ENCODE measurements at places on chromosomes 3 and 15.

DNA sequence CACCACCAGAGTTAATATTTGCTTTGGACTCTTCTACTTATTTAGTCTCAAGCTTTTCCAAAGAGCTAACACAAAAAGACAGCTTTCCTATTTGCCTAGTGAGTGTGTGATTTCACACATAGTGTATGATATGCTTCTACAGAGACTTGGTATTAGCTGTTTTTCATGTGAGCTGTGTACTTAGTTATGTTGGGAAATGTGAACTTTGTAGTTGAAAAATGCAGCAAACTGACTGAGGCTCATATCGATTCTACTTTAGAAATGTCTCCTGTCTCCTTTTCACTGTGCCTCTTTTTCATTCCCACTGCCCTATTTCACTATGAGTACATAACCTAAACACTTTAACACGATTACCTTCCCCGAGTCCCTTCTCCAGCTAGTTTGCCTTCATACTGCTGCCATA is 136.5 kb downstream of the ALCAM start:
- DNase-seq: no peak

GRCh38 chr3:64297563-64297962 is 72.3 kb upstream of the PRICKLE2 start:
- DNase-seq: no peak

- DNase-seq: no peak
Observed at GRCh38 chr3:129007792-129008191, 6.7 kb downstream of the EFCC1 start.

DNA sequence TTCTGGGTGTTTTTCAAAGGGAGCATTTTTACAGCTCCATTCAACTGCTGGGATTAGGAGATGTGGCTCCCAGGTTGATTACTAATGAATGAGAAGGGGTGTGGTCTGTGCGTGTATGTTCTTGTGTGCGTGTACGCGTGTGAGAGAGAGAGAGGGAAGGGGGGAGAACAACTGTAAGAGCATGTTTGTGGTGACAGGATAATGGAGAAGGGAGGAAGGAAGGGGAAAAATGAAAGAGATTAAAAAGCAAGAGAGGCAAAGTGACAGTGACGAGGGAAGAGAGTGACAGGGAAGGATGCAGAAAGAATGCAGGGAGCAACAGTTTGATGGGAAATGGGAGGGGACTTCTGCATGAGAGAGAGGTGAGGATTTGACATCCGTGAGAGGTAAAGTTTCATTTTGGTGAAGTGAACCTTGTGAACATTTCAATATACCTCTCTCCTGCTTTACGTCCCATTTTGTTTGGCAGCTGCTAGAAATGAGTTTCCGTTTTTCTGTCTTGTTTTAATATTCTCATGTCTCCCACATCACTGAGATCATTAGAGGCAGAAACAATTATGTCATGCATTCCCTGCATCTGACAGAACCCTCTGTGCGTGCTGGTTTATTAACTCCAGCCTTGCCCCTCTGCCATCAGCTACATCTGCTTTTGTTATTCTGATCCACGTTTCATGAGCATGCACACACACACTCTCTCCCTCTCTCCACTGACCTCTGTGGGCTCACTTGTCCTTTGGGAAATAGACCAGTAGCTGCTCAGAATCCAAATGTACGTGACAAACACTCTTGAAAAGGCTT is 161.6 kb downstream of the GAP43 start:
- peak; percentile 3 for DNase-seq

GRCh38 chr3:39388741-39389248 is 5.6 kb downstream of the SLC25A38 start:
- peak; percentile 54 for DNase-seq

GRCh38 chr15:67701669-67702068 is 123.6 kb upstream of the SKOR1 start:
- no peak for DNase-seq

DNA sequence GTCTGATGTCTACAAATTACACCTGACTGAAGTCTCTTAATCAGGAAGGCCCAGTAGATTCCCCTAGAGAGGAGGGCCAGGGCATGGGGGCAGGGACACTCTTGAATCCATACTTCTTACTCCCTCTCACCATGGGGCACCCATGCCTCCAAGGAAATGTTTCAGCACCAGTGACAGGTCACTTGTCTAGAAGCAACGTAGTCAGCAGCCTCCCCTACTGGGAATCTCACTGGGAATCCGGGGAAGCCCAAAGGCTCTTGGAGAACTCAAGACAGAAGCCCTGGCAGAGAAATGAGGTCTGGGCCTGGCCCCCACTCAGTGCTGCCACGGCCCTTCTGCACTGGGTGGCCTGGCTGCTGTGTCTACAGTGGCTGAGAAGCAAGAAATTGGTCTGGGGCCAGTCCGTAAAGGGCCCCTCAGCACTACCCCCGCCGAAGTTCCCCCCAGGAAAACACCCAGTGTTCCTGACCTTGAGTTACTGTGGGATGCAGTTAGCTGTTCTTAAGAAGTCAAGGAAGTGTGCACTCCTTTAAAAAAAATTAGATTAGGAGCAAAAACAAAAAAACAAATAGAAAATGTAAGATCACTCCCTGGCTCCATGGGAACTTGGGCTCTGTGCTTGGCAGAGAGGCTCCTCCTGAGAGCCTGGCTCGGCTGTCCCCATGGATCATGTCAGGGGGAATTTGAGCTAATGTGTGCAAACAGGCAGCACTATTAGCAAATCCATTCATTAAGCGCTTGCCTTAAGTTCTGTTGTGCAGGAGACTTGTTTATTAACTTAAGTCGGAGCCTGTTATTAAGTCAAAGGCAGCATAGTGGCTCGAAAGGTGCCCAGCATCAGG is 5.4 kb upstream of the LINGO1 start:
- no peak for DNase-seq

GRCh38 chr3:10389995-10390394 is 69.1 kb upstream of the SEC13 start:
- DNase-seq: peak; percentile 76

GRCh38 chr3:83835040-83835439 is 1123.7 kb upstream of the CADM2 start:
- DNase-seq: no peak

DNA sequence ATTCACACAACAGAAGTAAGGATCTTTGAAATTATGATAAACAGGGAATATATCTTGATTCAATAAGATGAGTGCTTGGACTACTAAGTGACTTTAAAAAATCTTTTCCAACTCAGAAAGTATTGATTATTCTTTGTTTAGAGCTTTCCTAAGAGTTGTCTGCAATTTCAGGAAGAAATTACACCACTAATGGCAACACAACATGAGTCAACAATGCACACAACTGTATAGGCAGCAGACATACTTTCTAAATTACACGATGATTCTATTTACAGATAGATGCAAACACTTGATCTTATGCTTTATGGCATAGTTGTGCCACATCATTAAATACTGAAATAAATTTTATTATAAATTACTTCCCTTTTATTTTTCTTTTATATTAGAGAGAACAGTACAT is 4.4 kb downstream of the NAA50 start:
- DNase-seq: no peak

GRCh38 chr3:71185733-71186455 is 397.6 kb downstream of the FOXP1 start:
- DNase-seq: no peak

- no peak for DNase-seq
Observed at GRCh38 chr15:52733696-52734255, 54.6 kb upstream of the ATOSA start.

GRCh38 chr3:11944052-11944673 is 60.0 kb upstream of the SYN2 start:
- DNase-seq: no peak
